HS-5 (cell line): ENCODE measurements at places on chromosomes 4 and X.

GRCh38 chrX:78024349-78025059 lies 55.1 kb upstream of the PGAM4 start:
- no peak for DNase-seq

- no peak for DNase-seq
These were observed 18.0 kb upstream of the MANBA start for GRCh38 chr4:102778720-102779119.

GRCh38 chrX:31228415-31228832 lies 156.6 kb upstream of the FTHL17 start:
- no peak for DNase-seq

- DNase-seq: no peak
These were observed 173.7 kb upstream of the FAT4 start for GRCh38 chr4:125140966-125141495.

DNA sequence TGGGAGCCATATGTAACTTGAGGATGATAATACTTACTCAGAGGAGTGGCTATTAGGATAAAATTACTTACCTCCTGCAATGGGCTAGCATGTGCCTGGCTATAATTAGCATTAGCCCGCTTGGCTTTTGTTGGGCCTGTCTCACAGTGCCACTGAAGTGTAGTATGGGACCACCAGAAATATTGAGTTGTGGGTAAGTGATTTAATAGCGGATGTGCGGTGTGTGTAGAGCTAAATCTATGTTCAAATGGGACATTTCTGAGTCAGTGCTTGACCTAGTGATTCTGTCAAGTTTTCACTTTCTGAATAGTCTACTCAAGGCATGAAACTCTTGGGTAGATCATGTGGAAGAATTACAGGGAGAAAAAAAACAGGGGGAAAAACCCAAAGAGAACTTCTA lies 3.5 kb upstream of the CLNK start:
- DNase-seq: no peak

DNA sequence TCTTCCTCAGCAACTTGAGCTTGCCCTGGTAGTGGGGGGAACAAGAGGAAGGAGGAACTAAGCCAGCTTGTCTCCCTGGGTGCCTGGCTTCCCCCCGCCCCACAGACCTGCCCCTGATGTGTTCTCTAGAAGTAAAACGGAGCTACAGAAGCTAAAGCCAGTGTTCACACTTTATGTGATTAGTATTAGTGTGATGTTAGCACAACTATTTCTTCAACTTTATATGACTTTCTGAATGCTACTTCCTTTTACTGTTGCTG lies 10.7 kb downstream of the RGS12 start:
- no peak for DNase-seq

DNA sequence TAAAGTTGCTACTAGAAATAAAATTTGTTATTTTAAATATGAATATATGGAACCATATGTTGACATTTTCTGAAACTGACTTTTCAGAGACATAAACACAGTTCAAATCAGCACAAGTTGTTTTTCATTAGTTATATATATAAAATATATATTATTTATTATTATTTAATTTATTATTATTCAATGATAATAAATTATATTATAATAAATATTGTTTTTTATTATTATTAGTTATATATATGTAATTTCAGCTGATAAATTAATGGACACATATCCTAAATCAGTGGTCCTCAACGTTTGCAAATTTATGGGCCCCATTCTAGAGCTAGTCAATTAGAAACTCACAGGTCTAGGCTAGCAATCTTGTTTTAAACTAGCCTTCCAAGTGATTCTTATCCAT lies 809.3 kb downstream of the C4orf33 start:
- DNase-seq: no peak

DNA sequence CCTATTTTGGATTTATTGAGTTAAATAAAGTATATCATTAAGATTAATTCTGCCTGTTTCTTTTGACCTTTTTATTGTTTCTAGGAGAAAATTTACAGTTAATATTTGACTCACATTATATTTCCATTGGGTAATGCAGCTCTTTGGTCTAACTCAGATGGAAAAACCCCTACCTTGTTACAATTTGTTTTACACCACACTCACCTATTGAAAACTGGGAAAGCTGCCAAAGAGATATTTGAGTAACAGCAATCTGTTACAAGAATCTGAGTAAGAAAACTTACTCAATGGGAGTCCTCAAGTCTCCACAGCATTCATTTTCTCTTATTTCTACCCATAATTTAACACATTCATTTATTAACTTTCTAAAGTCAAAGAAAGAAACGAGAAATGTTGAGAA lies 108.0 kb upstream of the TLL1 start:
- no peak for DNase-seq

DNA sequence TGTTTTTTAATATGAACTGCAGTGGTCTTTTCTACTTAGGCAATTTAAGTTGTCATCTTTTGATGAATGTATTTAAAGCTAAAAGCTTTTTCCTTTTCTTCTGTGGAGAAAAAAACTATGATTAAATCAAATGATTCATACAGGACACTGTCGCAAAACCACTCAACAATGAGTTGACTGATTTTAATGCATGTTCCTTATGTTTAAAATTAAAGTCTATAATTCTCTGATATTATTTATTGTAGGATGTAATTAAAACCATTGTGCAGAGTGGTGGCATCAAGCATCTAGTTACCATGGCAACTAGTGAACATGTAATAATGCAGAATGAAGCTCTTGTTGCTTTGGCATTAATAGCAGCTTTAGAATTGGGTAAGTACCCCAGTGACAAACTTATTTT lies 172.5 kb downstream of the RAP1GDS1 start:
- no peak for DNase-seq

GRCh38 chr4:8602686-8603430 lies 10.3 kb downstream of the CPZ start:
- DNase-seq: no peak

GRCh38 chr4:40948014-40948413 lies 198.3 kb downstream of the NSUN7 start:
- no peak for DNase-seq

- peak; percentile 13 for DNase-seq
These were observed 580.6 kb downstream of the EPHA5 start for GRCh38 chr4:65089666-65090065.

- no peak for DNase-seq
These were observed 15.7 kb downstream of the SUPT20HL2 start for GRCh38 chrX:24298191-24298590.

DNA sequence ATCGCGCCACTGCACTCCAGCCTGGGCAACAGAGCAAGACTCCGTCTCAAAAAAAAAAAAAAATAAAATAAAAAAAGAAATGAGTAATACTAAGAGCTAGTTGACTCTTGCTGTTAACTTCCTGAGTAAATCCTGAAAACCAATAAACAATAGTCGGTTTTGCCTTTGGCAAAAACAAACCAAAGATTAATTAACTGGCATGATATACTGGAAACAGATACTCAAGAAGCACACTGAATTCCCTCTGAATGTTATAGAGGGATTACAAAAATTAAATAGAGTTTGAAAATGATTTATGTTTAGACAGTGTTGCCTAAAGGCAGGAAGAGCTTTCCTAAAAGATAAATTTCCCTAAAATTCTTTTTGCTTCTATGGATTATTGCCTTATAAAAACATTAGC lies 1702.3 kb downstream of the STIM2 start:
- no peak for DNase-seq

DNA sequence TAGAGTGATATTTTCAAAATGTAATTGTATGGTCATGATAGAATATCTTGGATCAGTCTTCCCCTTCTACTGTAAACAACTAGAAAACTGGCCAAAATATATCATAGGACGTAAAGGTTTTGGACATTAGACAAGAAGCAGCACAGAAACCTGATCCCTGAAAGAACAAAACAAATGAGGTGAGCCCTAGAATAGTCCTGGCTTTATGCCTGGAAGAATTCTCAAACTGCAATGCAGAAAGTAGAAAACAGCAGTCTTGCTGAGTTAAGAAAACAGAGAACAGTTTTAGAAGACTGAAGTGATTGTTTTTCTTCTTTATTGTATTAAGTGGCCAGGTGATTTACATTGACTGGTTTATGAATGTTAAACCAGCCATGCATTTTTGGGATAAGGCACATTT lies 19.5 kb downstream of the NSUN7 start:
- DNase-seq: no peak

DNA sequence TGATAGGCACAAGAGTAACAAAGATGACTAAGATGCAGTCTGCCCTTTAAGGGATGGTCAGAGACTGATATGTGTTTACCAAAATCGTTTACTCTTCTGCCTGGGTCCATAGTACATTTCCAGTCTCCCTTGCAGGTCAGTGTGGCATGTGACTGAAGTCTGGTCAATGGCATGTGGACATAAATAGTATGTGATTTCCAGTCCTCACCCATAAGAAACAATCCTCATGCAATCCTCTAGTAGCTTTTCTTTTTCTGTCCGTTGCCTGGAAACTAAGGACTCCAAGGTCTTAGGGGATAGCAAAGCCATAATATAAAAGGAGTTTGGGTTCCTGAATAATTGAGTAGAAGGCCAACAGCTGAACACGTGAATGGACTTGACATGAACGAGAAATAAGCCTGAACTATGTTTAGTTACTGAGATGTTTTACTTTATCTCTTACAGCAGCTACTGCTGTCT lies 1.1 kb downstream of the SLC9B2 start:
- no peak for DNase-seq

GRCh38 chr4:23165669-23166068 lies 472.9 kb downstream of the GBA3 start:
- no peak for DNase-seq

DNA sequence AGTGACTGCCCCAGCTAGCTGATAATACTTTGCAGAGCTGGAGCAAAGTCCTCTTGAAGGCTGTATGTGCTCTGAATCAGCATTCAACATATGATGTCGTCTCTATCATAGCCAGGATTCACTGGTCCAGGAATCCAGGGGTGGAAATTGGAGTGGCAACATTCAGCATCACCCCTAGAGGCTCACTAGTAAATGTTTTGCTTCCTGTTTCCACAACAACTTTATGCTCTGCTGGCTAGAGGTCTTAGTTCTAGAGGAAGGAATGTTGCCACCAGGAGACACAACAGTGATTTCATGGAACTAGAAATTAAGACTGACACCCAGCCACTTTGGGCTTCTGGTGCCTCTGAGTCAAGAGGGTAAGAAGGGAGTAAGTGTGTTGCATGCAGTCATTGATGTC lies 11.3 kb downstream of the MAGEA1 start:
- no peak for DNase-seq

DNA sequence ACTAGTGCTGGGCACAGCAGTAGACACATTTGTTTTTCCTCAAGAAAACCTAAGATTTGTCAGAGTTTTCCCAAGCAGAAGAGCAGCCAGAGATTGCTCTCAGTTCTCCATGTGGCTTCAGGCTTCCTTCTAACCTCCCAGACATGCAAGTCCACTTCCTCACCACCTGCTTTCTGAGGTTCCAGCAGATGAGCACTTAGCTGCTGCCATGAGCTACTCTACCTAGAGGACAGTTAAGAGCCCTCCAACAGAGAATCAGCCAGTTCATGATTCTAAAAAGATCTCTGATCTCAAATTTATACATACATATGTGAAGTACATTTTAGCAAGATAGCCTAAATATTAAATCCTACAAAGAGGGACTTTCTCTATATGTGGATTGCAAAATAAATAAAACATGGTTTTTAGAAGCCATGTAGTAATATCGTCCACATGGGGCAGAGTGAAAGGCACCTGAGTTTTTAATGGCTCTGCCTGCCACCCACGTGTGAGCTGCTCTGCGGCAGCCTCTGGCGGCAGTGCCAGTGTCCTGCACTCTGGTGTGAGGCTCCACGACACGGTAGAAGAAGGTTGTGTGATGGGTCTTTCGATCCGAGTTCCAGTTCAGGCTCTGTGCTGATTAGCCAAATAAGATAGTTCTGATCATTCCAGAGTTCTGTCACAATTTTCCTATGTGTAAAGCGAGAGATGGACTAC lies 10.3 kb downstream of the CYP4V2 start:
- no peak for DNase-seq
